ENCODE measurements at places on chromosomes 12 and 14.

GRCh38 chr12:62799766-62800406 lies 135.1 kb downstream of the PPM1H start:
- no peak for DNase-seq

DNA sequence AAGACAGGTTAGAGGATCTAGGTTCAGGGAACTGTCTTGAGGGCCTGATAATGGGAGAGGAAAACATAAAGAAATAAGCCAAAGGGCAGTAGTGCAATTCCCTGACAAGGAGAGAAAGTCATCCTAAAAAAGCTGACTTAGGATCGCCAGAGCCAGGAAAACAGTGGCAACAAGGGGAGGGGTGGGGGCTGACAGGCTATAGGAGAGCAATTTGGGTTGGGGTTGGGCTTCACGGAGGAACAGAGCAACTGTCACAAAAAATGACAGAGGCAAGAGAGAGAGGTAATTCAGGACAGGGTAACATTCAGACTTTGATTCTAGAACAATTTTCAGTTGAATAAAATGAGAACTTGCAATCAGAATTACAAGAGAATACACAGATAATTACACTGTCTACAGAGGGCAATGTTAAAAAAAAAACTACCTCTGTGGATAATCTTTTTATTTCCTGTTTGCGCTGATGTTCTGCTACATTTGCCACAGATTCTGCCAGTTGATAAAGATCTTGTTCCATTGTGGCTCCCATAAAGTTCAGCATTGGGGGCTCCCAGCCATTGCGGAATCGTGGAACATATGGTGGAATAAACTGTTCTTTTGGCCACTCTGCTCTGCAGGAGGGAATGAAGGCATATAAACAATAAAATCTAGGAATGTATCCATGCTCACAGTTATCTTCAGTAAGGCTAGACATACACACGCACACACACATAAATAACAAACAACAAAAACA lies 138.6 kb downstream of the EPS8 start:
- DNase-seq: no peak

DNA sequence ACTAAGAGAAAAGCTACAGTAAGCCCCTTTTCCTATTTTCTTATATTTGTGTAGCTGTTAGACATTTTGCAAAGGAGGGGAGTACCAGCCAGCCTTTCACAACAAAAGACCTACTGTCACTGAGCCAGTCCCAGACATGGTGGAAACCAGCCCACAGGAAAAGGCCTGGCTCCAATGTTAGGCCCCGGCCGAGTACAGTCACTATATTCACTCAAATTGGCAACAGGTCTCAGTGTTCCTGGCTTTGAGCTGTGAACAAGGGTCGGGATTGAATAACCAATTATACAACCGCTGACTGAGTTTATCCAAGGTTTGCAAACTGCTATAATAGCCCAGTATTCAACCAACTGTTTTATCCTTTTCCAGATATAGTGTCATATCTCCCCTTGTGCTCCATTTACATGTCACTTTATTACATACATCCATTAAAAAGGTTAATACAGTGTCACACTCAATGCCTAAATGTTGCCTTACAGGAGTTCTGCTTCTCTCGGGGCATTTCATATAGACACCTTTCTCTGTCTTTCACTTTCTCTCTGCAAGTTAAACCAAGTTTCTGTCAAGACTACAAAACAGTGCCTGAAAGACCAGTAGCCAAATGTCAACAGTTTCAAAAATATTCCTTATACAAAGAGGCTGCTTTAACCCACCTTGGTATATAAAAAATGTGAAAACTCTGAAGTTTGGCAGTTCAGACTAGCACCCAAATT lies 178.1 kb downstream of the SOX5 start:
- DNase-seq: no peak

DNA sequence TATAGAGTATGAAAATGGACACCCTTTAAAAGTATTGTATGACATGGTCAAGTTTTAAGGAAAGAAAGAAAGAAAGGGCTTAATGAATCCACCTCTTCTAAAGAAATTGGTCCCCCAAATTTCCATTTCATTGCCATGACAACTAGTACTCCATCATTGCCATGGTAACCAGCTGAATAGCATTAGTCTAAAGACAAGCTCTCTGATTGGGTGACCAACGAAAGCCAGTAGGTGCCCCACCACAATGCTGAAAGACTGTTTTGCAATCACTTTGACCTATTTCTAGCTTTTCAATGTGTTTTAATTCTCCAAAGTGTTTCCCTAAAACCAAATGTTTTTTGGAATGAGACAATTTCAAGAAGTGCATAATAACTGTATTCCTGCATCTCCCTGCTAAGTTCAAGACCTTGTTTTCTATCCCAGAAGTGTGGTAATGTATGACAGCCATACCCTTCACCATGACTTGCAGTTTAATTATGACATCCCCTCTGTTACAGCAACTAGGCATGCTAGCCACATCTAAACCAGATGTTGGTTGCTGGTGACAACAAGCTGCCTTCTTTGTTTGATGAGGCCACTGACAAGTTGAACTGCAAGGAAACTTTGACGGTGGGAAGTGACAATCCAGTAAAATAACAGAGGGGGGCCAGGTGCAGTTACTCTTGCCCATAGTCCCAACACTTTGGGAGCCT lies 46.7 kb downstream of the KICS2 start:
- DNase-seq: peak; percentile 72

DNA sequence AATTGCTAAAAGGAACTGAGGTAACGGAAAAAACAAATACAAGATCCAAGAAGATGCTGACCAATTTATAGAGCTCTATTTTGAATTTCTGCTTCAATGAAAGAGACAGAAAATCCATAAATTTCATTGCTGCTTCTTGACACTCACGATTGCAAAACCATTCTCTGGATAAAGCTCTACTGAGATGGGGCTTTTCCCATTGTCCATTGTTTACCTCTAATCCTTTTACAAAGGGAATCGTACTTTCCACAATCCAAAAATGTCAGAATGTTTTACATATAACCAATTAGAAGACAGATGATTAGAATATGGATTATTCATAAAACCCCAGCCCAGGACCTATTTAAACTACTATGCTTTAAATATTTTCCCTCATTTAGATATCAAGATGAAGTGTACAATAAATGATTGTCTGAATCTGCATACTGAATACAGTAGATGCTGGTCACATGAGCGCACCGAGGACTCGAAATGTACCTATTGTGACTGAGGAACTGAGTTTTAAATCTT lies 16.7 kb upstream of the TMCC3 start:
- no peak for DNase-seq

- peak; percentile 35 for DNase-seq
Observed at GRCh38 chr14:59632381-59632780, 55.8 kb upstream of the CCDC175 start.

DNA sequence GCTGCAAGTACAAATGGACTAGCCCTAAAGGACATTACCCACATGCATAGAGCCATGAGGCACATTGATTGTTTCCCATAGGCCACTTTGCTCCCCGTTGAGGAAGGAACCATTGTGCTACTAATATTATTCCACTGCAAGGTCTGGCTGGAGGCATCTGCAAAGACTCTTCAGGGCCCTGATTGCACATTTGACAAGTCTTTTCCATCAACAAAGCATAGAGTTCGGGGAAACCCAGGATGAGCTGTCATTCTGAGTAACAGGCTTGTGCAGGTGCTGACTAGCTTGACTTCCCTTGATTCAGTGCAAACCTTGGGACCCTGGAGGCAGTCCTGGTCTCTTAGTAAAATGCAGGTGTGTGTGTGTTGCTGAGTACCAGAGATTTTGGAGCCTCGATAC lies 73.8 kb downstream of the SUSD6 start:
- peak; percentile 37 for DNase-seq

DNA sequence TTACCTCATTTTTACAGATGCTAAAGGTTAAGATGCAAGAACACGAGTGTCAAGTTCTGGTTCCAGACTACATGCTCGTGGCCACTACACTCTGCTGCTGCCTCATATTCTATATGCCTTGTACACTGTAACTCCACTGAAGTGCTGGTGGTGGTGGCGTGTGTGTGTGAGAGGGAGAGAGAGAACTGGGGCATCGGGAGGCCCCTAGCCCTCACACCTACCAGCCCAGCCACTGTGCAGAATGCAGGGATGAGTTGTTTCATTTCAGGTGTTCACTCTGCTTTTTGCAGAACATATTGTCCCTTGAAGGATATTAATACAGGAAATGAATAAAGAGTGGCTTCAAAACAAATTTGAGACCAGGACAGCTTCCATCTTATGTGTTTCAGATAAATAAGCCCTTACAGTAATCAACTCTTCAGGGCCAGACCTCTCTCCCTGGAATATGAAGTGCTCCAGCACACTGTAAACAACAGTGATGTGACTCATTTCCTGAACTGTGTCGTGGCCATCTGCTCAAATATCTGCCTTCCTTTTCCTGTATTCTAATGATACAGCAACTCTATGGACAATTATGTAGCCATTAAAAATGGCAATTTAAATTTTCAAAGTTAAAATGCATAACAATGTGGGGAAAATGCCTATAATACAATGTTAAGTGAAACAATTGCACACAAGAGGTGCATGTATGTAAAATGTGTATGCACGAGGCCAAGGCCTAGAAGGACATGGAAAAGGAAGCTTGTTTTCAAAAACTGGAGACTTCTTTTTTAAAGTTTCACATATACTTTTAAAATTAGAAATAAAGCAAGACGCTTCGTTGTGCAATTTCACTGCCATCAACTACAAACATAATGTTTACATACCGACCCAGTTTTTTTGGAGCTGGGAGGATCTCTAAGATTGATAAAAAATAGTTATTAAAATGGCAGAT lies 215.4 kb downstream of the PELI2 start:
- DNase-seq: peak; percentile 87

GRCh38 chr12:113325916-113326315 lies 9.0 kb downstream of the SLC8B1 start:
- peak; percentile 83 for DNase-seq

GRCh38 chr14:92750994-92751400 lies 2.6 kb upstream of the LGMN start:
- no peak for DNase-seq
